ENCODE measurements at places on chromosomes 1 and 21.

DNA sequence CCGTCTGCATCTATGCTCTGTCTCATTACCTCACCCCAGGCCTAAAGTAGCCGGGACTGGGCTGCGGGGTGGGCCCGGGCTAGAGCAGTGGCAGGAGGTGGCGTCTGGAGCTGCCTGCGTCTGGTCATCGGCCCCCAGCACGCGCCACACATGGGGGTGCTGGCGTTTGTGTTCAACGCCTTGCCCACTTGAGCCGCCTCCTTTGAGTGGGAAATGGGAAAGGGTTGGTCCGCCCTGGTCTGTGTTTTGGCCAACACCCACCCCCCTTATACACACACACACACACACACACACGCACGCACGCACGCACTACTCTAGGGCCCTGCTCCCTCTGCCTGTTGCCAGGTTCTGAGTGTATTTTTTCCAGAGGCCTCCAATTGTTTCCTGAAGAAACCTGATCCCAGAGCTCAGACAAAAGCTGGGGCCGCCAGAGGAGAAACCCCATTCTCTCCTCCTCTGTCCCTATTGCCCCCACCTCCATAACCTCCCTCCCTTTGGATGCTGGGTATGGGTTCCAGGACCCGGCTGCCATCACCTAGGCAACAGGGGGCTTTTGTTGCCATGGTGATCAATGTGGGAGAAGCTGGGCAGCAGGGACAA is 10.1 kb downstream of the VANGL2 start:
- no peak for DNase-seq

GRCh38 chr1:8663915-8664329 is 153.5 kb downstream of the RERE start:
- no peak for DNase-seq

- no peak for DNase-seq
Observed at GRCh38 chr1:86085741-86086409, 70.7 kb downstream of the COL24A1 start.

DNA sequence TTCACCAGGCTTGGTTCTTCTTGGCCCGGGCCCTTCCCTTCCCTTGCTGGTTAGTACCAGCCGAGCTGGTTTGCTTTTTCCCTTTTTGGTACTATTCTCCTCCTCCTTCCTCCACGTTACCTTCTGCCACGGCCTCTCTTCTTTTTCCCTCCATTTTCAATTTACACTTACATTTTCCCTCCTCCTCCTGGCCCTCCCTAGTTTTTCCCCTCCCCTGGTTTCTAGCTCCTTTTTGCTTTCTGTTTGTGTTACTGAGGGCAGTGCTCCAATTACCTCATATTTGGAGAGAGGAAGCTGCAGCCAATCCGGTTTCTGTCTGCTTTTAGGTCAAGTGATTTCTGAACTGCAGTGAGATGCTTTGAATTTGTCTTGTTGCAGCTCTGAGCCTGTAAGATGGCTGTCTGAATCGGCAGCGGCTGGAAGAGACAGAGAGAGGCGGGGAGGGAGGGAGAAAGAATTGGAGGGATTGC is 63.7 kb downstream of the MACF1 start:
- peak; percentile 25 for DNase-seq

GRCh38 chr21:23496729-23497128 is 2110.6 kb downstream of the MRPL39 start:
- no peak for DNase-seq

- DNase-seq, result no peak
Observed at GRCh38 chr1:15089258-15089992, 64.1 kb upstream of the TMEM51 start.

DNA sequence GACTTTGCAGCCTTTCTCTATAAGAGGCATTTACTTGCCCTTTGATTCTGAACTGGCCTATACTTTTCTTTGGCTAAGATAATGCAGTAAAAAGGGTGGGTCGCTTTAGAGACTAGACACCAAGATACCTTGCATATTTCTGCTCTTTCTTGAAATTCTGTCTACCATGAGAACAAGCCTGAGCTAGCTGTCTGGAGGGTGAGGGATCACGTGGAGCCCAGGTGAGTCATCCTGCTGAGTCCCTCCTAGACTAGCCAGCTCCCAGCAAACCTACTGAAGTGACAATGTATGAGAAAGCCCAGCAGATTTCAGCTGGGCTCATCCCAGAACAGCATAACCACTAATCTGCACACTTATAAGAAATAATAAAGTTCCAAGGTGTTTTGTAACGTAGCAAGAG is 408.0 kb upstream of the KAZN start:
- DNase-seq, result no peak

DNA sequence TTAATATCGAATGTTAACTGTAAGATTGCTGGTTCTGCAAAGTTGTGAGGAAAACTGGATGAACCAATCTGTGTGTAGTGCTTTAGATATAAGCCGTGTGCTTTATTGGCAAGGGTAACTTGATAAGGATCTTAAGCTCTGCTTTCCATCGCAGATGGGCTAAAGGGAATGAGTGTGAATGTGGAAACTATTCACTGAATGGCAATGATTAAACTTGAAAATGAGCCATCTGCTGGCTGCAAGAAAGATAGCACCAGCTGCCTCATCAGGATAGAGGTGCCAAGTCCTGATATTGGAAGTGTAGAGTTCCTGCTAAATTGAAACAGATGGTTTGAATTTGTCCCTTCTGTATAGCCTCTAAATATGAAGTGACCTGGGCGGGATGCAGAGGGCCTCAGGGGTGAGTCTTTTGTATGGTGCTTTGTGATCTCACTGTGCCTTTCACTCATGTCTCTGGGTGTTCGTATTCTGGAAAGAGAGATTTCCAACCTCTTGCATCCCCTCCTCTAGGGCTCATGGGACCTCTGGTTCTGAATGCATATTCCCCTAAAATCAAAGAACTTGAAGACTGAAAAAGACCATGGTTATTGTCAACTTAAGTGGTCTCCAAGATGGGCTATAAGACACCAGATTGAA is 9.2 kb downstream of the FCRL3 start:
- no peak for DNase-seq

- no peak for DNase-seq
Observed at GRCh38 chr1:189301235-189301634, 1176.4 kb downstream of the BRINP3 start.

- peak; percentile 29 for DNase-seq
Observed at GRCh38 chr1:181676269-181676668, 193.0 kb downstream of the CACNA1E start.

DNA sequence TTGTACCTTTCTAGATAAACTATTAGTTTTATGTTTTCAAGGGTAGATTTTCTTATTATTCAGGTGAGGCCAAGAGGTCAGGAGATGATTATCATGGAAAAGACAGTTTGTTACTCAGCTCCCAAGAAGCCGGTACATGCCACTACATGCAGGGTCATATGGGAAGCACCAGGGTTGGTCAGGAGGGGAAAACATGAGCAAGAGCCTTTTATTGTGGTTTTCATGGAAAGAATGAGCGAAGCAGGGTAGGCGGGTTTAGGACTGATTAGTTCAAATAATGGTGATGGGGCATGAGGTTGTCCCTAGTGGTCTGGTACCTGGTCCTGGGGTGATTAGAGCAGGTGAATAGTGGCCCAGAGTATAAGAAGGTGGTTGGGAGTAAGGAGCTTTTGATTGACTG is 189.9 kb downstream of the APP start:
- no peak for DNase-seq

- DNase-seq, result no peak
Observed at GRCh38 chr1:58204284-58204683, 342.2 kb downstream of the OMA1 start.

- no peak for DNase-seq
Observed at GRCh38 chr1:41695118-41695745, 210.7 kb upstream of the EDN2 start.

All from GM12892 (cell line).